ENCODE measurements at places on chromosomes 5 and 9.

DNA sequence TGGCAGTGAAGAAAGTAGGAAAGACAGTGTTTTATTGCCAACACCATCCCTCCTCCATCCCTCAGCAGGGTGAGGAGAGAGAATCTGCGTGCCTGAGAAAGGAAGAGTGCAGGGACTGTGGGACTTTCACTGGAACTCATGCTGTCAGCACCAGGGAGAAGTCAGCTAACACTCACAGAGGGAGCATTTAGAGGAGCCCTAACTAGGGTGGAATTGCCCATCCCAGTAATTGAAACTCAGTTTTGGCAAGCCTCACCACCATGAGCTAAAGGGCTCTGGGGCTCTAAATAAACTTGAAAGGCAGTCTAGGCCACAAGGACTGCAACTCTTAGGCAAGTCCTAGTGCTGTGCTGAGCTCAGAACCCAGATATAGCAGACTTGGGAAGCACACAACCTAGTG, 622.3 kb downstream of the SEMA5A start:
- no peak for DNase-seq

GRCh38 chr9:137230705-137231371, at the start of gene SLC34A3:
TSS of gene SLC34A3 (plus strand) at chr9:137230901. CDS start at chr9:137231703, 802 bp downstream.
- no peak for DNase-seq

- peak; percentile 43 for DNase-seq
These were observed 4.8 kb downstream of the SUB1 start for GRCh38 chr5:32589942-32590869.

DNA sequence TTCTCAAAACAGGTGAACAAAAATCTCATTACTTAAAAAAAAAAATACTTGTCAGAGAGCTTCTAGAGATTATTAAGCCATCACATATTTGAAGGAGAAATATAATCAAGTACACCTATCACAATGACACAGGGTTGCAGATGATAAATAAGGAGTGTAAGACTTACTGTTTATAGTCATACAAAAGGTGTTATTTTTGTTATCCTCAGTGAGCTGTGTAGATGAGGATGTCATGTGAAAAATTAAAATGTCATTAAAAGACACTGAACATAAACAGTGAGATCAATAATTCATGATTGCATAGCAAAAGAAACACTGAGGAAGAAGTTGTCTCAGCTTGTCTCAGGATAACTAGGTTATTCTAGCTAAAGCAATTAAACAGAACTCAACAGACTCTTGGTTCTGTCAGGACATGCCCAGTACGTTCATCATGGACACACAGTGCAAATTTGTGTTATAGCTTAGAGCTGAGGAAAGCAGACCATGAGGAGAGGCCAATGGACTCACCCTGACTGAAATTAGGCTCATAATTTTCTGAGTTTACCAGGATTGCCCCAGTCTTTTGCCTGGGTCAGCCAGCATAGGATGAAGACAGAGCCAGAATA, 1162.6 kb upstream of the C9orf72 start:
- DNase-seq = no peak

DNA sequence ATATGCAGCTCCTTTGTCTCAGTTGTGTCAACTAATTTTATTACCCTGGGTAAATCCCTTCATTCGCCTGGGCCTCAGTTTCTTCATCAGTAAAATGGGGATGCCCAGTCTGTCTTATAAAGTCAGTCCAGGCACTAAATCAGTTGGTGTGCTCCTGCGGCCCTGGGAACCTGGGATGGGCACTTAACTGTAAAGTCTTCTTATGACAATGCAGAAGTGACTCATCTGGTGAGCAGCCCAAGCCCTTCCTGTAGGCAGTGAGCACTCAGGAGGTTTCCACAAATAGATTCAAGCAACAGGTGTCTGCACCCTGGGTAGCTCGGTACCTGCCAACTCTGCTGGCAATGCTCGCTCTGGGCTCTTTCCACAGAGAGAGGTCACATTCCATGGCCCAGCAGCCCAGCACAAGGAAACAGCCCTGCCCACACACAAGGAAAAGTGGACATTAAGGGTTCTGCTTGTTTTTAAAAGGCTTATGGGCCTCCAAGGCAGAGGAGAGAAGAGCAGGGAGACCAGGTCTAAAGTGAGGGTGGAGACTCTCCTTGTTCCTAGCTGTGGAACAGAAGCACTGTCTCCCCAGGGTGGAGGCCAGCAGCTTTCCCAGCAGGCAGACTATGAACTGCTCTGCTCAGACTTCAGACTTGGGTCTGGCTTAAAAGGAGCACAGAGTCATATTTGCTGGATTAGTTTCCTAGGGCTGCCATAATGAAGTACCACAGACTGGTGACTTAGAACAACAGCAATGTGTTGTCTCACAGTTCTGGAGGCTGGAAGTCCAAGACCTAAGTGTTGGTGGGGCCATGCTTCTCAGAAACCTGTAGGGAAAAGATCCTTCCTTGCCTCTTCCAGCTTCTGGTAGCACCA, 89.7 kb upstream of the ADRA1B start:
- DNase-seq = no peak

GRCh38 chr5:2562036-2562435, 189.4 kb downstream of the IRX2 start:
- DNase-seq = no peak

- no peak for DNase-seq
These were observed 183.3 kb upstream of the PCSK5 start for GRCh38 chr9:75707191-75707590.

DNA sequence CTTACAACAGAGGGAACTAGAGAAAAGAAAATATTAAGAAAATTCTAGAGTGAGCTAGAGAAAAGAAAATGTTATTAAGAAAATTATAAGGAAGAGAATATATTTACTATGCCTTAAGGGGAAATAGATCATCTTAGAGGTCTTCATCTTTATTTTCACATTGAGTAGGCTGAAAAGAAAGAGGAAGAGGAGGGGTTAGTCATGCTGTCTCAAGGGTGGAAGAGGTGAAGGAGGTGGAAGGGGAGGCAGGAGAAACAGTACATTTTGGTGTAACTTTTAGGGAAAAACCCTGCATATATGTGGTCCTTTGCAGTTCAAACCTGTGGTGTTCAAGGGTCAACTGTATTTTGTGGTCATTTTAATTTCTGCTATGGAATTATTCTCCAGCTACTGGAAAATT, 46.6 kb downstream of the PPIP5K2 start:
- no peak for DNase-seq

- DNase-seq = no peak
These were observed 80.8 kb upstream of the ARAP3 start for GRCh38 chr5:141762790-141763368.

DNA sequence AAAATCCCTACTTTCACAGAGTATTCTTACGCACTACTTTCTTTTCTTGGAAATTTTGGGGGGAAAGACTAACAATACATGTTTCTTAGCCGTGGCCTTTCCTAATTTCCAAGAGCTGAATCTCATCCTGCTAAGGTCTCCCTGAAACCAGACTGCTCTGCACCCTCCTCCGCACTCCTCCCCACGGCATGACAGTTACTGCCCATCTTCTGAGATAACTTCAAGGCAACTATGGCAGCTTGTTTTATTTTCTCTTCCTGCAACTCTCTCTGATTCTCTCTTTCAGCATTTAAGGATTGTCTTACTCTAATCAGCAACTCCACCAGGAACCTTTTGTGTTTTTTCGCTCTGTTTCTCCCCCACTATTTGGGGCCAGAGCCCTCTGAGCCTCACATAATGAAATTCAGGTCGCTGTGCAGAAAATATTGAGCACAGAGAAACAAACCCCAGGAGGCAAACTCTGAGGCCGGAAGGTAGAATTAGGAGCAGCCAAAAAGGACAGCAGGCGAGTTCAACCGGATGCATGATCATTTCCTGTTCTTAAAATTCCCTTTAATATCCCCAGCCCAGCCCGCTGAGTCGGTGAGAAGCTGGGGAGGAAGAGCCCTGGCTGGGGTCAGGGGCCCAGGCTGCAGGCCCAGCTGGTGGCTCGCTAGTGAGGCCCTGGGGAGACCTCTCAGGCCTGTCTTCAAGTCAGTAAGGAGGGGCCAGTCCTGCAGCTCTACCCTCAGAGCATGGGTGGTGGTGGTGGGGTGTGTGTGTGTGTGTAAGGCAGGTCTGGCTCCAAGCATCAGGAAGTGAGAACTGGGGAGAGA, 213.6 kb upstream of the S1PR3 start:
- no peak for DNase-seq

GRCh38 chr5:57442080-57442839, 40.4 kb downstream of the ACTBL2 start:
- DNase-seq = no peak

- no peak for DNase-seq
These were observed 24.2 kb downstream of the TCF7 start for GRCh38 chr5:134138416-134139376.

DNA sequence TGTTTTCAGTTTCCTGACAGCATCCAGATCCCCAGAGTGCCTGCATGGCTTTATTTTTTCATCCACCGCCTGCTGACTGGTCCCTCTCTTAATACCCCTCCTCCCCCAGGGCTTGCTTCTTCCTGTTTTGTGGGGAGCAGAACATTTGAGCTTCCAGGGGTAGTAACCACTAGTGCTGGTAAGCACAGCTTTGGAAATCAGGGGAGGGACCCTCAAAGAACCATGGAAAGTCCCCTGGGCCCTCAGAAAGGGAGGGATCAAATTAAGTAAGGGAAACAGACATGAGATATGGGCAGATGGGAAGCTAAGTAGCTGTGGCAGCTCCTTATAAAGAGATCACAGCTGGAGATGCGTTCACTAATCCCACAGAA, 26.8 kb downstream of the GRIA1 start:
- no peak for DNase-seq

DNA sequence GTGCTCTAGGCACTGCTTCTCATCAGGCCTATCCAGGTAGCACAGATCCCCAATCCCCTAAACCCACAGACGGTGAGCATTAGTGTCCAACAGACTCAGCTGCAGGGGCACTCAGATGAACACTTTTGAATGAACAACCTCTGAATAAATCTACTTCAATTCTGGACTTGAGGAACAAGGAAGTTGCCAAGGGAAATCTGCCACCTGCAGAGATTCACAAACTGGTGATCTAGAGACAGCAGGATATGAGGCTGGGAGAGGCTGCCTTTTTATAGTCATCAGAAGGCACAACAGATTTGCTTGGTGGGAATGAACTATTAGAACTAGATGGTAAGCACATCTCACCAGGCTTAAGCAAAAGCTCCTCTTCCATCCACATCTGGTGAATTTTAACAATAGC, 7.0 kb upstream of the HK3 start:
- no peak for DNase-seq

DNA sequence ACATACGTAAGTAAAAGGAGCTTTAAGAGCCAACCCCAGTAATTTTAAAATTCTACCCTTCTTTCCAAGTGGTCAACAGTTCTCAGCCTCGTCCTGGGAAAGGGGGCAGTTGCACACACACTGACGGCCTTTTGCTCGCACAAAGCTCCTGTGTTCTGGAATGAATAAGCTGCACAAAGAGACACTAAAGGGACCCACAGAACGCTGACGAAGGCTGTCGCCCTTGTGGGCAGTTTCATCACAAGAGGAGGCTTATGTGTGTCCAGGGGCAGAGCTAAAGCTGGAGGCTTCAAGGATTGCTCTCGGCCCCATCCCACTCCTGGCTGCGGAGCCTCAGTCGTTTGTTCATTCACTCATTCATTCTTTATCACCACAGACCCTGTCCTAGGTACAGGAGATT, 67.0 kb upstream of the NEK6 start:
- DNase-seq = no peak

GRCh38 chr9:453832-454231, 239.2 kb downstream of the DOCK8 start:
- no peak for DNase-seq

- no peak for DNase-seq
These were observed 500.1 kb upstream of the SGCD start for GRCh38 chr5:155826611-155827507.

GRCh38 chr5:113969901-113970300, 392.0 kb upstream of the KCNN2 start:
- DNase-seq = no peak

DNA sequence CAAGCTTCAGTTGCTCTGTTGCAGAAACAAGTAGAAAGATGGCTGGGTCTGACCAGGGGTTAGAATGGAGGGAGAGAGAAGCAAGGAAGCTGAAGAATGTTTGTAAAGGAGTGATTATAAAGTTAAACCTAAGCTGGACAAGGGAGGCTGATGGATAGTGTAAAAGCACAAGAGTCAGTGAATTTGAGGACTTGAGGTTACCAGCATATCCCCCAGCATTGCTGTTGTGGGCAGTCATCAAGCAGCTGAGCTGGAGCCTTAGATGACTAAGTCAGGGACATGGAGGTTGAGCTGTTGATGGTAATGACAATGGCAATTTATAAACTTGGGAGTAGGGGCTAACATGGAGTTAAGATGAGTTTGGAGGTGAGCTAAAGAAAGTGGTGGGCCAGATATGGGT, 131.5 kb downstream of the ERCC6L2 start:
- DNase-seq = no peak

GRCh38 chr9:133114886-133115603, 6.0 kb downstream of the RALGDS start:
- no peak for DNase-seq

GRCh38 chr5:4901305-4901811, 238.8 kb upstream of the ADAMTS16 start:
- DNase-seq = no peak

DNA sequence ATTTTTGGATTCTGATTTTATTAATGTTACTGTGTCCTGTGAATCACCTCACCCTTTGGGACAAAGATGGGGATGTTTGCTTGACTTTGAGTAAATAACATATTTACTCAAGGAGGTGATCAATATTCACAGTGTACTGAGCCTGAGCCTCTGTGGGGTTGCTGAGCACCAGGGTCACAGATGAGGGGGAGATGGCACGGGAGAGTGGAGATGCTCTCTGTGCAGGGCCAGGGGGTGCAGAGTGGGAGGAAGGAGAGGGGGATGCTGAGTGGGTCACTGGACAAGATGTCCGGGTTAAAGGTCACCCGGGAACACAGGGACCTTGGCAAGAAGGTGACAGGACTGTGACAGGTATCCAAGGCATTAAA, 4.0 kb downstream of the SQSTM1 start:
- DNase-seq = no peak

GRCh38 chr9:91847581-91848091, 102.4 kb downstream of the ROR2 start:
- no peak for DNase-seq

DNA sequence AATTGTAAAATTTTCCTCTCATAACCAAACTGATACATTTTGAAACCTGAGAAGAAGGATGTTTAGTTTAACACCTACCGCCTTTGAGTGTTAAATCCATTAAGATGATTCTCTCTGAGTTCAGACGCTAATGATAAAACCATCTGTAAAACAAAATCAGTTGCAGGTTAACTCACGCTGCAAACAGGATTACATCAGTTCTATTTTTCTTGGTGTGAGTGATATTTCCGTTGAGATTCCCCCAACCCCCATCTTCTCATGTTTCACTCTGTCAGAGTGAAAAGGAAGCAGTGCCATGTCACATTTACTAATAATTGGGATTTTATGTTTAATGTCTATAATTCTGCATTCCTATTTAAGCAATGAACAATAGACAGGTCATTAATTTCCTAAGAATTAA, 146.5 kb downstream of the FANCC start:
- DNase-seq = no peak
